ENCODE measurements at places on chromosomes 7 and 10.

DNA sequence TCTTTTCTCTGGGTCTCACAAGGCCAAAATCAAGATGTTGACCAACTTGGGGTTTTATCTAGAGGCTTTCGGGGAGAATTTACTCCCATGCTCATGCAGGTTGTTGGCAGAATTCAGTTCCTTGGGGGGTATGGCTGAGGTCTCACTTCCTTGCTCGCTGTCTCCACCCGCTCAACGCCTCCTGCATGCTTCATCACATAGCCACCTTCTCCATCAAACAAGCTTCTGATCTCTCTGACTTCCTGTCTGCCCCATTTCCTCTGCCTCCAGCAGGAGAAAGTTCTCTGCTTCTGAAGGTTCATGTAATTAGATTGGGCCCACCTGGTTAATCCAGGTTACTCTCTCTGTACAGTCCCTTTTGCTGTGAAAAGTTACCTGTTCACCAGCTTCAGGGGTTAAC lies 179.1 kb upstream of the FZD1 start:
- no peak for DNase-seq

- peak; percentile 71 for DNase-seq
Observed at GRCh38 chr10:96830511-96831199, 1.4 kb upstream of the LCOR start.

GRCh38 chr7:138829335-138829734 lies 31.3 kb upstream of the ATP6V0A4 start:
- no peak for DNase-seq

DNA sequence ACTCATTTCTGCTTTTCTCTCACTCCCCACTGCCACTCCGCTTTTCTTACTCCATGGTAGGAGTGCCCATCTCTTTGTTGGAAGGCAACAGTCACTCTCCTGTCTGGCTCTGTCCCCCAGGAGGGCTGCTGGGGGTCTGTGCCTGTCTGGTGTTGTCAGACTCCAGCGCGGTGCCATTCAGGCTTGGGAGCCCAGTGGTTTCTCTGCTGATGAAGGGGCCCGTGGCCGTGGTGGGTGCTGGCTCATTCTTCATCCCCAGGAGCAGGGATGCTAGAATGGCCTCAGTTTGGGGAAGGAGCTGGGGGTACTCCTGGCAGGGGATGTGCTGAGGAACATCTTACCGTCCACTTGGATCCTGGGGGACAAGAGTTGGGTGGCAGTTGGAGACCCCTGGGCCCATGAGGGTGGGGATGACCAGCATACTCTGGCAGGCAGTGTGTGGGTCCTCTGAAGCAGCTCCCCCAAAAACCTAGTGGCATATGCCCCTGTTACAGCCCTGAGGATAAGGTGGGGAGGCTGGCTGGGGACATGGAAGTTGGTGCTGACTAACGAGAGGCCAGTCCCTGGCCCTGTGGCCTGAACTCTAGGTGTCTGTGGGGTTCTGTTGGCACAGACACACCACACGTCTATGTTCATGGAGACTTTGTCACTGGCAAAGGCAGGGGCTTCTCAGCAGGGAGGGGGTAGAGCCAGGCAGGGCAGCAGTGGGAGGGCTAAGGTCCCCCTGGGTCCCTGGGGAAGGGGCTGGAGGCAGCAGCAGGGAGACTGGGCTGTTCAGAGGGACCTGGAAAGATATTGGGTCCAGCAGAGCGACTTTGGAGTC lies 102.8 kb upstream of the RET start:
- no peak for DNase-seq

DNA sequence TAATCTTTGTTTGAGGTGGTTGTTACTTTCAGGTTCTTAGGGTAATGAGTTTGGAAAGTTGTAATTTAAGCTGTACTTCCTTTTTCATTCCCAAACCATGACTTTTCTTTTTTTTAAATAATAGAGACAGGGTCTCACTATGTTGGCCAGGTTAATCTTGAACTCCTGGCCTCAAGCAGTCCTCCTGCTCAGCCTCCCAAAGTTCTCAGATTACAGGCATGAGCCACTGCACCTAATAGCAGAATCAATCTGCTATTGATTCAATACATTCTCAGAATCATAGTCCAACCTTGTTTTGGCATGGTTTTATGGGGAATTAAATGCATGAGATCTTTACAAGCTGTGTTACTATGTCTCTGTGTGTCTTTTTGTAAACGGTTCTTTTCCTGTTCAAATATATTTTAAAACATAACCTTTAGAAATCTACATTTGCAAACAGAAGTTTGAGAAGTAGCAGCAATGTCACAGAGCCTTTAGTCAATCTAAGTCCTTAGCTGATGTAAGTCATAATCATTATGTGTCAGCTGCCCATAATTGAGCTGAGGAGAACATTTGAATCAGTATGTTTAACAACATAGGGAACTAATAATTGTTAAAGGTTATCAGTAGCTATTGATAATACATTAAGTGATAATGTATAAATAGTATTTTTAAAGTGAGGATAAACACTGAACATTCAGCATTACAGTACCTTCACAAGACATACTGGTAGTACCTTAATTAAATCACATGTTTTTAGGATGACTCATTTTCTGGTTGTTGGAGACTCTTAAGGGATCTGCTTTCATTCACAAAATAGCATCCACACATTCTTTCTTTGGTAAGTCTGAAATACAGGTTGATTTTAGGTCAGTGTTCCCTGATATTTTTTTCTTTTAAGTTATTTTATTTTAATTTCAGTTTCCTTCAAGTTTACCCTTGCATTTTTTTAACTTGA lies 8.8 kb downstream of the INPP5F start:
- DNase-seq, result peak; percentile 58

DNA sequence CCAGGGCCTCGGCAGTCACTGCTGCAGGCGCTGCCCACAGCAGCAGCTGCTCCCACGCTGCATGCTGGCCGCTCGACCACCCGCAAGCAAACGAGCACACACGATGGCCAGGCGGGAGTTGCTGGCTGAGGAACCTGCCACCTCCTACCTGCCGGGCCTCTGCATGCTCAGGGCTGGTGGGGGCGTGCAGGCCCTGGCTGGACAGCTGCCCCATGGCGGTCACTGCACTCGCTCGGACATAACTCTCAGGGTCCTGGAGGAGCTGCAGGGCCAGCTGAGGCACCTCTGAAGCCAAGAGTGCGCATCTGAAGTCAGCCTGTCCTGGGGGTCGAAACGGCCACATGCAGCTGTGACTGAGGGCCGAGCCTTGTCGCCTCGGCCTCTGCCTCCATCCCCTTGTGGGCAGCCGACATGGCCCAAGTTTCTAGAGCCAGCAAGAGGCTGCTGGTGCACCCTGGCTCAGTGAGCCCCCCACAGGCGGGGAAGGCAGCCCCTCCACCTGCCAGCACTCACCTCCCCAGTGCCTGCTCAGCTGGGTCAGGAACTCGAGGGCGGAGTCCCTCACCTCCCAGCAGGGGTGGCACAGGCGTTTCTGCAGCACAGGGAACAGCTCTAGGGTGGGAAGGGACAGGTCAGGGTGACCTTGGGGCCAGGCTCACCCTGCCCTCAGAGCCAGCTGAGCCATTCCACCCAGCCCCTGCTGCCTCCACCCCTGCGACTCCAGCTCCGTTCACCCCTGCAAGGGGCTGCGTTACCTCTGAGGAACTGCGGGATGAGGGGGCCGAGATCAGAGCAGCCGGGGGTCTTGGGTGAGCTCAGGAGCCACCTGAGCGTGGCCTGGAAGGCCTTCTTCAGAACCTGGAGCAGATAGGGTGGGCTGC lies 16.1 kb downstream of the BRAT1 start:
- DNase-seq, result no peak

GRCh38 chr7:65002972-65003585 lies 3.4 kb downstream of the ERV3-1 start:
- DNase-seq, result no peak

GRCh38 chr7:15783987-15784693 lies 97.7 kb upstream of the MEOX2 start:
- no peak for DNase-seq

DNA sequence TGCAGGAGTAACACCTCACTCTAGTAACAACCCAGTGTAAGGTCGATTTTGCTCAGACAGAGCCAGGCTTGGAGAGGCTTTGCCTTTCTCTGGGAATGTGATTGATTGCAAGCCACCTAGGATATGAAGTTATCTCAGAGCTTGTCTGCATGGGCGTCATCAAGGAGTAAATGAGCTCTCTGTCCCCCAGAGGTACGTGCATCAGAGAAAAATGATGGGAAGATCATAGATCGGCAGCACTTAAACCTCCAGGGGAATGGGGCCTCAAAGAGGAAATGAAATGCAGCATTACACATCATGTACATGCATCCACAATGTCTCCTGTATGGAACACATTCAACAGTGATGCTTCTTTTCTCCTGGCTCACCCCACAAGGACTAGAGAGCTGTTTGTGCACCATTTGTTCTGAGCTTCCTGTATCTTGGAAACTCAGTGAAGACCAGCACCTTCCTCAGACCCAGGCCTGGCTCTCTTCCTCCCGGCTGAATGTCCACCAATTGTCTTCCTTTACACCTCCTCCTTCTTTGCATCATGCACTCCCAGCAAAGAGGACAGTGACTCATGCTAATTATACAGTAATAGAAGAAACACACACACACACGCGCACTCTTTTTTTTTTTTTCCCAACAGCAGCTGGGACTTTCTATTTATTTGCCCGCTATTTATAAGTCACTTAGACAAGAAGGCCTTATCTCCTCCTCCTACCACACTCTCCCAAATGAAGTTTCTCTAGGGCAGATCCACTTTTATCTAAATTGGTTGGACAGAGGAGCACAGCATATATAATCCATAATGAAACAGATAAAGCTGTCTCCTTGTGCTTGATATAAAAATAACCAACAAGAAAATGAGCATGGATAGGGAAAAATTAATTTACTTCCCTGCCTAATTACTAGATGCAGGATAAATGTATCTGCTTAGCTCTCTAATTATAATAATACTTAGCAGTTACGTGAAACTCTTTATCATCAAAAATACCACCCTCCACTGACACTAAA lies 990.7 kb downstream of the CCSER2 start:
- DNase-seq, result no peak

DNA sequence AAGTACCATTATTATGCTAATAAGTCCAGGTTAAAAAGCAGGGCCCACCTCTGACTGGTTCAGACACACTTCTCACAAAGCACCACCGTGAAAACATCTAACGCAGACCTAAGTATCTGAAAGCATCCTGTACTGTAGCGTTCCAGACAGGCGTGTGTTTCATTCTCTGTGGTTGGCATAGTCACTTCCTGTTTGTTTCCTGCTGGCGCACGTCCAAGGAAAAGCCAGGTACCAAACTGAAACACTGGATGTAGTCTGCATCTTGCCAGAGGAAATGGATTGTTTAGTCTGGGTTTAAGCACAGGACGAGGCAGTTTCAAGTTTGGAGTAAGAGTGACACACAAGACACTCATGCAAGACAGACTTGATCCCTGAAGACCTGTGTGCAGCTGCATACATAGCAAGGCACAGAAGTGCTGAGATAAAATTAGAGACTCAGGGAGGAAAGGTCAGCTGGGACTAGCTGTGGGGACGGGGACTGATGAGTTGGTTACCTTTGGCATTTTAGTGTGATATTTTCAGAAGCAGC lies 23.3 kb downstream of the BPGM start:
- DNase-seq, result peak; percentile 90

- DNase-seq, result peak; percentile 51
Observed at GRCh38 chr7:44473295-44473694, 17.2 kb downstream of the NUDCD3 start.

- DNase-seq, result no peak
Observed at GRCh38 chr10:51862149-51862548, 162.8 kb upstream of the CSTF2T start.

DNA sequence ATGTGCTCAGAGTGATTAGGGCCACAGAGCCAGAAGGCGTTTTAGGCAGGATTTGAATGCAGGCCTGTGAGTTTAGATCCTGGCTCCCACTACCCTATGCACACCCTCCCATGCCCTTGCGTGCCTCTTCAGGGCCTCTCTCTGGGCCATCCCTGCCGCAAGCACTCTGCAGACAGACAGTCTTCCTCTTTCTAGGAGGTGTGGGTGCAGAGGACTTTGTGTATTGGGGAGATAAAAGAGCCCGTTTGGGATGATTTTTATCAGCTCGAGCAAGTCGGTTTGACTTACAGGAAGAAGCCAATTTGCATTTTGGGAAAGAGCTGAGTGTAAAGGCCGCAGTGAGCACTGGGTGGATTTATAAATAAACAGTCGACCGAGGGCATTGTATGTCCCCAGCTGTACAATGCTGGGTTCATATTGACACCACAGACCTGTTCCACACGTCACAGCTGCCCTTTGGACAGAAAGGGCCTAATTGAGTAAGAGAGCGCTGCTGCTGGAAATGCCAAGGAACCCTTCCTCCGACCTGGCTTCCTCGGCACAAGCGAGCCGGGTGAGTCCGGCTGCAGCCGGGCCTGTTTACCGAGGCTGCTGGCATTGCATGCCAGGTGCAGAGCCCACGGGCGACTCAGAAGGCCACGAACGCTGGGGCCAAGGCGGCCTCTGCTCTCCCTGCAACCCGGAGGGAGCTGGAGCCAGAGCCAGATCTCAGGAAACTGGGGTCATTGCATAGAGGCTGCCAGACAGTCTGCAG lies 25.1 kb downstream of the ZMIZ1 start:
- DNase-seq, result no peak

GRCh38 chr10:32189400-32190084 lies 133.3 kb upstream of the KIF5B start:
- DNase-seq, result peak; percentile 45

DNA sequence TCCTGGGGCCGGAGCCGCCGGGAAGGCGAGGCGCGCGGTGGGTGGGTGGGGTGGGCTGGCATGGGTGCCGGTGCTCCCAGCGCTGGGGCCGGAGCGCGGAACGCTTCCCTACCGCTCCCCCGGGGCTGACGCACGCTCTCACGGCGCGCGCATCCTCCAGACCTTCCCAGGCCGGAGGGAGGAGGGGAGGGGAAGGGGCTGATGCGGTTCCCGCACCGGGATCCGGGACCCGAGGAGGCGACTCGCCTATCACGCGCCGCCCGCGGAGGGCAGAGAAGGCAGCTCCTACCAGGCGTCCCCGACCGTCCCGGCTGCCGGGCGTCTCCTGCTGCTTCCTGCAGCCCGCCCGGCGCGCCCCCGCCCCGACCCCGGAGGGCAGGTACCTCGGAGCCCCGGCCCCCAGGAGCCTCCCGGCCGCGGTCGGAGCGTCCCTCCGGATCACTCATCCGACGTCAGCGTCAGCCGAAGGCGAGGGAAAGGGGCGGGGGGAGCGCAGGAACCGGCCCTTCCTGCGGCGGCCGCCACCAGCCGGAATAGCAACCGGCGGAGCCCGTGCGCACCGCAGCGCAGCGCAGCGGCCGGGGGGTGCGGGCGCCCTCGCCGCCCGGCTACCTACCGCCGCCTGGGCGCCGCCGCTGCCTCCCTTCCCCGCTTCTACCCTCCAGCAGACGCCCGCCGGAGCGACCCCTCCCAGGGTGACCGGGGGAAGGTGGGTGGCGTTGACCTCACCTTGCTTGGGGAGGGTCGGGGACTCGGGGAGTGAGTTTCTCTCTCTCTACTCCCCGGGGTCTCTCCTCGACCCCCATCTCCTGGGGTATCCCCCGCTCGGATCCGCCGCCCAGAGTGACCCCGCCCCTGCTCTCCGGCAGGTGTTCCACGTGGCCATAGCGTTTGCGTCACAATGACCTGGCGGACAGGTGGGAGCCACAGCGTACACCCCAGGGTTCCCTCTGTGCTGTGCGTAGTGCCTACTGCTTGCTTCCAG lies at the start of gene ICA1:
Gene ICA1, minus strand, starts transcription at position 457 of the 985 bp plus-strand sequence. CDS start 26,241 bp downstream, outside the sequence.
- DNase-seq, result peak; percentile 54

- DNase-seq, result peak; percentile 63
Observed at GRCh38 chr7:130276796-130277762, 10.4 kb downstream of the CPA2 start.

- DNase-seq, result no peak
Observed at GRCh38 chr10:25966844-25967243, 32.8 kb downstream of the MYO3A start.

GRCh38 chr7:149355390-149356048 lies 93.5 kb downstream of the ZNF783 start:
- peak; percentile 23 for DNase-seq
